Stimulated activated CD8-positive, alpha-beta memory T cell treated with anti-CD3 and anti-CD28 coated beads, Interleukin-7, amount 100 ng/mL, for 4 hours (primary cell): ENCODE measurements at places on chromosomes 7 and 10.

GRCh38 chr7:109930049-109930448 is 1160.9 kb upstream of the LRRN3 start:
- DNase-seq: no peak

- DNase-seq: no peak
Observed at GRCh38 chr10:98168147-98168546, 33.7 kb downstream of the R3HCC1L start.

- no peak for DNase-seq
Observed at GRCh38 chr7:155392726-155393570, 65.0 kb upstream of the EN2 start.

DNA sequence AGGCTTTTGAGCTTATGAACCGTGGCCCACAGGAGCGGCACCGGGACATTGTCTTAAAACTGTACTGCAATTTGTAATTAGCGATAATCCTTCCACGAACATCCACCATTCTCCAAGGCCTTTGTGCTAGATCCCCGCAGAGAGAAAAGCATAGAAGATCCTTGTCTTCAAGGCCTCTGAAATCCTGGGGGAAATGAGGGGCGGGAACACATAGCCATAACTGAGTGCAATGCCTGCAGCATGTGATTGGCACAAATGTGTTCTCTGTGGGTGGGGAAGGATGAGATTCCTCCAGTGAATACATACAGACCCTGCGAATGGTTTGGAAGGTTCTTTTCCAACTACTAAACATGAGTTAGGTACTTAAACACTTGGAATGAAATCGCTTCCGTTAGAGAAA is 25.9 kb upstream of the PROSER2 start:
- no peak for DNase-seq

DNA sequence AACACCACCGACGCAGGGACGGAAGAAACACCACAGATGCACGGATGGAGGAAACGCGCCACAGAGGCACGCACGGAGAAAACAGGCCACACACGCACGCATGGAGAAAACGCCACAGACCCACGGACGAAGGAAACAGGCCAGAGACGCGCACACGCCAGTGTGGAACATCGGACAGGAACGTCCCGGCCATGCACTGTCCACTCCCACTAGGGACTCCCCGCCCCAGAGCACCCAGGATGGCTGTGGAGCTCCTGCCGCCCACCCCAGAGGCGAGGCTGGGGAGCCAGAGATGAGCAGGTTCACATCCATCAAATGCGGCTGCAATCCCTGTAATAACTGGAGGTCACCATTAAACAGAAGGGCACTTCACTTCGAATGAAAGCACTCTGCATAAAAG is 17.3 kb downstream of the DIP2C start:
- no peak for DNase-seq

DNA sequence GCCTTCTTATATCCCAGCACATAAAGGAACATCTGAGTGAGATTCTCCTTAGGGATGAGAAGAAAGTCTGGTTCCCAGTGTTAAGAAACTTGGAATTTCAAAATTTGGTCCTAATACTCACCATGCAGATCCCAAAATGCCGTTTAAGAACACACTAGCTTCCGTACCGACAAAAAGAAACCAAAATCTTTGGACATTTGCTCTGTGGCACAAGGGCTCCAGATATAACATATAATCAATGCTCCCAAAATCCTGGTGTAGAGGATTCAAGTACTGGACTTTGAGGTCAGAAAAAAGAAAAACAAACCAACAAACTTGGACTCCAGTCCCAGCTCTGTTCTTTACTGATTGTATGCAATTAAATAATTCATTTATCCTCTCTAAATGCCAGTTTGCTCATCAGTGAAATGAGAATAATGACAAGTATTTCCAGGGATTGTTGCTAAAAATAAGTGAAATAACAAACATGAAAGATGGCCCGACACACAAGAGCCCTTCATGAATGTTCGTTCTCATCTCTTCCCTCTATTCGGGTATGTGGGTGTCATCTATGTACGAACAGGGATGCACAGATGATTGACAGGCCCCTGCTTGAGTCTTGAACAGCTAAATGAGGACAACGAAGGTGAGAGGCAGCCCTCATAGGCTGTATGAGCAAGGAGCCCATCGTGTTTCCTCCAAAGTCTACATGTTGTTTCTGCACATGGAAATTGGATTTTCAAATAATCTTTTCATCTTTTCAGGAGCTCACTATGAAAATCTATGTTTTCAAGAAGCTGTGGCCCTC is 48.6 kb upstream of the NEBL start:
- no peak for DNase-seq

DNA sequence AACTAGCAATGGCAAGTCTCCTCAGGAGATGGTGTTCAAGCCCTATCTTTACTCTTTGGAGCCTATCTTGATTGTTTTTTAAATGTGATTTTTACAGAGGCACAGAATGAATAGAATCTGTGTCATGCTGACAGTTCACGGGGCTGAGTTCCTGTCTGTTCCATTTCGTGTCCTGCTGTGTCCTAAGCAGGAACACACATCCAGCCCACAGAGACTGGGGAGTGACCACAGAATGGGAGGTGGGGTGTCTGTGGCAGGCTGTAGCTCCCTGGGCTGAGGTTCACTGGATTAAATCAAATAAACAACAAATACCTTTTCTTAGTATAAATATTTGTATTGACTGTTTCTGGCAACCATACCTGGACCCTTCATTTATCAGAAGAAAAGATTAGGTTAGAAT is 73.4 kb upstream of the CARD11 start:
- DNase-seq: no peak

DNA sequence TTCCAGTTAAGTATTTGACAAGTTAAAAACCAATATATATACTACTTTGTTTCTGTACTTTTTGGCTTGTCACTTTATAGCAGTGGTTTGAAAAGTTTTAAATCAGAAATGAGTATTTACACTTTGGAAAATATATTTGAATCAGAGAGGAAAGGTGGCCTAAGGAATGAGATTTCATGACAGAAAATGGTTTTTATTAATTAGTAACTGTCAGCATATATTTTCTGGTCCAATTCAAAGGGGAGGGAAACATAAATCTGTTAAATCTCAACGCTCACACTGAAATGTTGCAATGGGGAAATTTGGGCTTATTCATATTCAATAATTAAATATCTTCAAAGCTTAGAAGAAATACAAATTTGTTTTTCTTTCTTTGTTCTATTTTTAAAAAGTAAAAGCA is 100.1 kb downstream of the GRB10 start:
- no peak for DNase-seq

DNA sequence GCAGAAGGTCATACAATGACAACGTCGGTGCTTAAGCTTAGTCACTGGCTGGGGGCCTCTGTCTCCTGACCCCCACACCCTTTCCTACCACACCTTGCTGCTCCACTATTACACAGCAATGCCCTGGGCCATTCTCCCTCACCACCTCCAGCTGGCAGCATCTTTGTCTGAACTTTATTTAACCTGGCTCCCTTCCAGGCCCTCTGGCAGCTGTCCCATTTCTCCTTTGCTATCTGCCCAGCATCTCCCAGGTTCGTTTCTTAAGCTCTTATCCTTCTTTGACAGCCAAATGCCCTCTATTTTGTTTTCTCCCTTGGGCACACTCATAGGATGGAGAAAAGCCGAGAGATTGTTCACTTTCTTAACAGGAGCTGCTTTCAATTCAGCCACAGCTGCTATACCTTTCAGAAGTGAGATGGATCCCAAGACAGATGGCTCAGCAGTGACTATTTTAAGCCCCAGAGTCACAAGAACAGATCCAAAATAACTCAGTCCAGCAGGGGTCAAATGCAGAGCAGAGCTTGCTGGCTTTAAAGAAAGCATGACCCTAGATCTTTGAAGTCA is 1277.1 kb upstream of the AUTS2 start:
- no peak for DNase-seq
